ENCODE measurements at places on chromosomes 5 and 9.

- no peak overlapping the region for H3K4me3 ChIP-seq
- H3K36me3 ChIP-seq = no peaks in the 10 kb centered on the region
- H3K27me3 ChIP-seq = peaks cover 7% of the 10 kb centered on the region
- H3K27ac ChIP-seq = no peak overlapping the region
- DNase-seq = no peak
Observed at GRCh38 chr5:153700940-153701339, 210.5 kb downstream of the GRIA1 start.

- H3K27ac ChIP-seq = no peak overlapping the region
- no peak for DNase-seq
- H3K4me3 ChIP-seq = no peak overlapping the region
- no peaks in the 10 kb centered on the region for H3K27me3 ChIP-seq
- no peaks in the 10 kb centered on the region for H3K4me1 ChIP-seq
Observed at GRCh38 chr9:28155067-28155466, 581.8 kb upstream of the C9orf72 start.

DNA sequence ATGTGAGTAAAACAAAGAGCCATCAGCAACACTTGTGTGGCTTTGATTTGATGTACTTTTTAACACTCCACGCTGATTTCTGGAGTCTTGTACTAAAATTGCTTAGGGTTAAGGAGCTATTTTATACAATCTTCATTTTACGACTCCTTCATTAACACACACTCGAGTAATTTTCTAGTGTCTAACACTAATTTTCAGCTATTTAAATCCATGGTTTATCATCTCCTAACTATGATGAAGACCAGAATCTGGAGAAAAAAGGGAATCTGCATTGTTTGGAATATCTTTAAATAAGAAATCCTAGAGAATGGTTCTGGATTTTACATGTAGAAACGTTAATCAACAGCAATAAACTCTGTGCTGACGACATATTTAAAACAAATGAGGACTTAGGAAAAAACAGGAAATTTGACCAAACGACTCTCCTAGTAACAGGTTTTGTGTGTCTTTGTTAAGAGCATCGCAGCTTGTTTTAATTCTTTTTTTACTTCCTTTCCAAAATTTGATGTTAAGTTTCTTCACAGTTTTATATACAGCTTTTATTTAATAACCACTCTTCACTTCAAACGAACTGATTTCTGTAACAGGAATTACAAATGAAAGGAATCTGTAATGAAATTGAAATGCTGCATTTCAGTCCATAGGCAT lies 138.5 kb downstream of the AOPEP start:
- no peaks in the 10 kb centered on the region for H3K36me3 ChIP-seq
- no peak for DNase-seq
- H3K27me3 ChIP-seq = peaks cover 7% of the 10 kb centered on the region
- H3K27ac ChIP-seq = peak overlapping the region; percentile 47
- H3K4me3 ChIP-seq = no peak overlapping the region

DNA sequence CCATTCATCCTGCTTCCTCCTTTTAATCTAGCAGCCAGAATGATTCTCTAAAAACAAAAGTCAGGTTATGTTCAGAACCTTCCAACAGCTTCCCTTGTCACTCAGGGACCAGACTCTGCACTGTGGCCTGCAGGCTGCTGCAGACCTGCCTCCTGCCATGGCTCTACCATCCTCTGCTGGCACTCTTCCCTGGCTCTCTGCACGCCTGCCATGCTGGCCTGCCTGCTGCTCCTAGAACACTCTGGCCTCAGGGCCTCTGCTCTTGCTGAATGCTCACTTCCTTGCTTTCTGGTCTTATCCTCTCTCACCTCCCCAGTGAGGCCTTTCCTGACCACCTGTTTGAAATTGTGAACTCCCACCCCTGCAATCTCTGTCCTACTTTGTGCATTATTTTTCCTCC lies 149.4 kb downstream of the CD180 start:
- peaks cover 2% of the 10 kb centered on the region for H3K27me3 ChIP-seq
- no peak for DNase-seq
- no peaks in the 10 kb centered on the region for H3K36me3 ChIP-seq
- H3K27ac ChIP-seq = no peak overlapping the region
- no peaks in the 10 kb centered on the region for H3K4me1 ChIP-seq

GRCh38 chr9:99682870-99683269 lies 138.8 kb upstream of the NR4A3 start:
- DNase-seq = no peak
- no peak overlapping the region for H3K4me3 ChIP-seq
- H3K36me3 ChIP-seq = peaks cover 6% of the 10 kb centered on the region
- no peaks in the 10 kb centered on the region for H3K27me3 ChIP-seq

GRCh38 chr5:130335117-130335516 lies 430.9 kb downstream of the CHSY3 start:
- H3K4me3 ChIP-seq = no peak overlapping the region
- no peaks in the 10 kb centered on the region for H3K36me3 ChIP-seq
- H3K27me3 ChIP-seq = no peaks in the 10 kb centered on the region
- no peak overlapping the region for H3K27ac ChIP-seq
- DNase-seq = no peak
- no peaks in the 10 kb centered on the region for H3K4me1 ChIP-seq

GRCh38 chr5:19751326-19751725 lies 236.7 kb downstream of the CDH18 start:
- H3K36me3 ChIP-seq = no peaks in the 10 kb centered on the region
- DNase-seq = no peak
- no peaks in the 10 kb centered on the region for H3K27me3 ChIP-seq
- no peak overlapping the region for H3K27ac ChIP-seq
- no peaks in the 10 kb centered on the region for H3K4me1 ChIP-seq

DNA sequence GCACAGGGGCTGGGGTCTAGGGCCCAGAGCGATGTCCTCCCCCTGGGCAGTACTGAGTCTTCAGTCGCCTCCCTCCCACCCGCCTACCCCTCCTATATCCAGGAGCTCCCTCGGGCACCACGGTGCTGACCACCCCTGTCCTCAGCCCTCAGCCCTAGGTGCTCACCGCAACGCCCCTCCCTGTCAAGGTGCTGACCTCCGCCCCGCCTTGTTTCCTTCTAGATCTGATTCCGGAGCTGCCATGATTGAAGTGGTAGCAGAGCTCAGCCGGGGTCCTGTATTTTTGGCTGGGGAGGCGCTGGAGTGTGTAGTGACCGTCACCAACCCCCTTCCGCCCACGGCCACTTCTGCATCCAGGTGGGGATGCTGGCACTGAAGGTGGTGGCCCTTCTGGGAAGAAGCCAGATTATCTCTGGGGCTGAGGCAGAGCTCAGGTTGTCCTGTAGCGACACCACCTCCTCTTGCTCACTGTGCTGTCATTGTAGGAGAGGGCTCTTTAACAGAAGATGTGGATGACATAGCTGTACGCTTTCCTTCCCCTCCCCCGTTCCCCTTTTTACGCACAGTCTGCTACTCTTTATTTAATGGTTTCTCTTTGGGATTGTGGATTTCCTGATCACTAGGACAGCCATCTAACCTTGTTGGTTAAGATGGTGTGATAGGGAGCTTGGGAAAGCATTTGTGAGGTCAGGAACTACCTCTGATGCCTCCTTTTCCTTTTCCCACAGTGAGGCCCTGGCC lies 598 bp downstream of the RGP1 start:
- H3K27ac ChIP-seq = peak overlapping the region; percentile 94
- peaks cover 1% of the 10 kb centered on the region for H3K27me3 ChIP-seq
- peak overlapping the region; percentile 93 for H3K4me3 ChIP-seq
- DNase-seq = no peak
- peaks cover 45% of the 10 kb centered on the region for H3K4me1 ChIP-seq

- H3K4me1 ChIP-seq = no peaks in the 10 kb centered on the region
- no peak for DNase-seq
- no peak overlapping the region for H3K4me3 ChIP-seq
- peaks cover 4% of the 10 kb centered on the region for H3K27me3 ChIP-seq
Observed at GRCh38 chr5:174397206-174397605, 327.2 kb upstream of the MSX2 start.

DNA sequence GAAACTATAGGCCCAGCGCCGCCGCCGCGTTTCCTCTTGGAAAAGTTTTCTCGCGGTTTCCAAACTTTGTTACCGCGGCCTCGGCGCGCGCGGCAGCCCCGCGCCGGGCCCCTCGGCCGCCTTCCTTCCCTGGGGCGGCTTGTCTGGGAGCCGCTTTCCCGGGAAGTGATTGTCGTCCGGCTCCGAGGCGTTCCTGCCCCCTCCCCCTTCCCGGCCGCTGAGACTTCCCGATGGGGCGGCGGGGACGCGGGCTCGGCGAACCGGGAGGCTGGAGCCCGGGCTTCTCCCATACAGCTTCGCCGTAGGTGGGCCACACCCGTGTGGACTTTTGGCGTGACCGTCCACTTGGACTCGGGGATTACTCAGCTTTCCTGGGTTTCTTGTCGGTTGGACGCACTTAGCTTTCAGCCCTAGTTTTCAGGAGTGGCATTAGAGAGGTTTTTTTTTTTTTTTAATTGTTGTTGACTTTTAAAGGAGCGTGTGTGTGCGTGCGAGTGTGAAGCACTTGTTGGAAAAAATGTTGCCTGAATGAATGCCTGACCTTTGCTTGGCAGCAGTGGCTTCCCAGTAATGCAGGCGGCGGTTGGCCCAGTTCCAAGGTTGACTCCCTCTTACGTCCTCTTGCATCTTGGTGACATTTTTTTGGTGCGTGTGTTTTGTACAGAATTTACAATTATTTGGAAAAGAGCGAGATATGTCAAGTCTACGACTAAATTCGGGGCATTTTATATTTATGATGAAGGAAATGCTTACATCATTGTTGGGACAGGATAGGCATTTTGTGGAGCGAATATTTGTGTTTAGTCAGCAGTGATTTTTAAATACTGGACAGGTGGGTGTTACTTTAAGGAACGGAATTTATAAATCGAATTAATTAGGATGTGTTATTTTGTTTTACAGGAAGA lies 821 bp downstream of the CTNNA1 start:
- H3K27me3 ChIP-seq = peaks cover 14% of the 10 kb centered on the region
- H3K4me3 ChIP-seq = peak overlapping the region; percentile 82
- peaks cover 16% of the 10 kb centered on the region for H3K4me1 ChIP-seq
- peaks cover 10% of the 10 kb centered on the region for H3K36me3 ChIP-seq
- no peak for DNase-seq
- H3K27ac ChIP-seq = peak overlapping the region; percentile 78

DNA sequence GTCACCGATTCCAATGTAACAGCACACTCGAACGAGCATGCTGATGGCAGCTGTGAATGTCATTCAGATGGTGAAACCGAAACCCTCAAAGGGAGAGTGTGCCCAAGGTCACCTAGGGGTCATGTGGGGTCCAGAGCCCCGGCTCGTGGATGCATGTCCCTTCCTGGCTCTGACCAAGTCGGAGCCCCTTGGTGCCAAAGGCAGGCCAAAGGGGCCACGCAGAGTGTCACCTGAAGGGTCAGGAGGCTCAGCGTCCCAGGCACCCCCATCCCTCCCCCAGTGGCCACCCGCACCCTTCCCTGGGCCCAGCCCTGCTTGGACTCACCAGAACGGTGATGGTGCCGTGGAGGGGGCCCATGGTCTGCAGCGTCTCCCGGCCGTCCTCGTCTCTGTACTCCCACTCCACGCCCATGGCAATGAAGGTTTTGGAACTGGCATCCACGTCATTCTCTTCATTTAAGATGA lies 69.5 kb downstream of the ZNF354C start:
- no peak for DNase-seq
- H3K36me3 ChIP-seq = no peaks in the 10 kb centered on the region
- no peak overlapping the region for H3K27ac ChIP-seq
- no peak overlapping the region for H3K4me3 ChIP-seq
- H3K27me3 ChIP-seq = peaks cover 1% of the 10 kb centered on the region

- peaks cover 2% of the 10 kb centered on the region for H3K27me3 ChIP-seq
- no peak for DNase-seq
- no peaks in the 10 kb centered on the region for H3K4me1 ChIP-seq
- H3K27ac ChIP-seq = no peak overlapping the region
Observed at GRCh38 chr5:100643473-100643872, 108.3 kb downstream of the FAM174A start.

DNA sequence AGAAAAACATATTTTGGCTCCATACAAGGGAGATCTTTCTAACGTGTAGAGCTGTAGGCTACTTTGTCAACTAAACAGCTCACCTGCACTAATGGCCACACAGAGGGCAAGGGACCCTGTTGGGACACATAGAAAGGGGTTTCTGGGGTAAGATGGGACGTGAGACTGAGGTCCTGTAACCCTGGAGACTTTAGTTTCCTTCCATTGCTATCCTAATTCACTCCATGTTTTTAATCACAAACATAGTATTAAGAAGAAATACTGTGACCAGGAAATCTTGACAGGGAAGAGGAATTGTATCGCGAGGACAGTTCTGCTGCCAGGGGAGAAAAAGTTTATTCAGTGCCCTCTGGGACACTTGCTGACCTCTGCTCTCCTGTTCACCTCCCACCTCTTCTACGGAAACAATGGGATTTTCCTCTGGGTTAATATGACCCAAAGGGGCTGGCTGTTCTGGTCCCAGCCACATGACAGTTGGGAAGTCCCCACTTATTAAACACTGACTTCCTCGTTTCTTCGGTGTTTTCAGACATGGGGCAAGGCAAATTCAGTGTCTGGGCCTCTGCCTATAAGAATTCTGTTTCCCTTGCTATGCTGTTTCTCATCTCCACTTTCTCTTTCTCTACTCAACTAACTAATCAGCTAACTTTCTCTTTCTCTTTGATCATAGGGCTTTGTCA lies 106.9 kb upstream of the SEMA6A start:
- no peak overlapping the region for H3K4me3 ChIP-seq
- H3K4me1 ChIP-seq = no peaks in the 10 kb centered on the region
- H3K27ac ChIP-seq = no peak overlapping the region
- no peaks in the 10 kb centered on the region for H3K27me3 ChIP-seq
- no peaks in the 10 kb centered on the region for H3K36me3 ChIP-seq
- DNase-seq = no peak

GRCh38 chr9:90001747-90002146 lies 396.9 kb downstream of the GADD45G start:
- DNase-seq = no peak
- peaks cover 28% of the 10 kb centered on the region for H3K4me1 ChIP-seq
- H3K27ac ChIP-seq = no peak overlapping the region
- no peaks in the 10 kb centered on the region for H3K36me3 ChIP-seq
- H3K4me3 ChIP-seq = no peak overlapping the region
- peaks cover 5% of the 10 kb centered on the region for H3K27me3 ChIP-seq

- H3K36me3 ChIP-seq = peaks cover 41% of the 10 kb centered on the region
- no peak overlapping the region for H3K4me3 ChIP-seq
- no peak overlapping the region for H3K27ac ChIP-seq
- H3K27me3 ChIP-seq = no peaks in the 10 kb centered on the region
- no peak for DNase-seq
- H3K4me1 ChIP-seq = no peaks in the 10 kb centered on the region
Observed at GRCh38 chr9:123102375-123103113, 69.1 kb downstream of the GPR21 start.

DNA sequence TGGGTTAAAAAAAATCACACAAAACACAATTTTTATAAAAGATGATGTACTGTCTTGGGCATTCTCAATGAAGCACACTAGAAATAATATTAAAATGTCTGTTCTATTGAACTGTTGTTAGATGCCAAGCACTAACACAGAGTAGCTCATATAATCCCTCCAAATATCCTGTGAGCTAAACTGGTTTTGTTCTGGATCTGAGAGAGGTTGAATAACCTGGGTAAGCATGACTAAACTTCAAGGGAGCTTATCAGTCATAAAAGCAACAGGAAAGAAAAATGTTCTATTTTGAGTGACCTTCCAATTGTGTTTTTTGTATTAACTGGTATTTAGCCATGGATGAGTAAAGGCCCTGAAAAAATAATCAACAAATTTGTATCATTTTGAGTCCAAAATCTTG lies 175.3 kb downstream of the SMC2 start:
- no peaks in the 10 kb centered on the region for H3K4me1 ChIP-seq
- DNase-seq = no peak
- no peak overlapping the region for H3K4me3 ChIP-seq
- no peaks in the 10 kb centered on the region for H3K36me3 ChIP-seq
- no peak overlapping the region for H3K27ac ChIP-seq
